Activated CD4-positive, alpha-beta T cell treated with anti-CD3 and anti-CD28 coated beads, Interleukin-2, amount 10 ng/mL, durations not matched to agents 7 days and 5 days (primary cell): ENCODE measurements at places on chromosomes 3 and 15. TPM values are rescaled to one million over a fixed set of nuclear protein-coding genes. Genes with fewer than 3 reads are reported as not detected.

STRIT1 gene
- not detected for total RNA-seq

FAM107A gene
- total RNA-seq: not detected

RAB6B gene
- not detected for total RNA-seq

MST1R gene
- total RNA-seq: 4.1 TPM

SLCO2A1 gene
- total RNA-seq: not detected

PLA2G4E gene
- total RNA-seq: not detected

- no peaks in the 10 kb centered on the region for H3K36me3 ChIP-seq
- H3K27ac ChIP-seq: no peak overlapping the region
- DNase-seq: no peak
- no peak overlapping the region for H3K4me3 ChIP-seq
- no peaks in the 10 kb centered on the region for H3K4me1 ChIP-seq
These were observed 181.7 kb upstream of the SNTN start for GRCh38 chr3:63470745-63471144.

DNA sequence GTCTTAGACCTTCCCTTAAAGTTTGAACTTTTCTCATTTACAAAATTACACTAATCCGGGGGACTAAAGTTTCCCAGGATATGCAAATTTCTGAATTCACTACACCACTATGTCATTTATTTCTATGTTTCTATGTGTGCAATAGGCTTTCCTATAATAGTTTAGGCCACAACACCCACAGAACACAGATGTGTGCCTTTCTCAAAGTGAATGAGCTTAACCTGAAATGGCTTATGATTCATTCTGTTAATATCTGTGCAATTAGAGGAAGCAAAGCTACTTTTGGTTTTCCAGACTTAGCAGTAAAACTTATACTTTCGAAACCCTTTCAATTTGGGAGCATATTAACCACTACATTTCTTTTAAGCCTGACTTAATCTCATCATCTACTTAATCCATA lies 748.1 kb downstream of the GBE1 start:
- DNase-seq: no peak
- H3K4me1 ChIP-seq: no peaks in the 10 kb centered on the region
- H3K27me3 ChIP-seq: no peaks in the 10 kb centered on the region
- H3K4me3 ChIP-seq: no peak overlapping the region
- H3K36me3 ChIP-seq: no peaks in the 10 kb centered on the region

GRCh38 chr3:190972840-190973270 lies 110.4 kb upstream of the GMNC start:
- no peak for DNase-seq
- H3K4me3 ChIP-seq: no peak overlapping the region
- H3K27me3 ChIP-seq: no peaks in the 10 kb centered on the region
- no peaks in the 10 kb centered on the region for H3K4me1 ChIP-seq

DNA sequence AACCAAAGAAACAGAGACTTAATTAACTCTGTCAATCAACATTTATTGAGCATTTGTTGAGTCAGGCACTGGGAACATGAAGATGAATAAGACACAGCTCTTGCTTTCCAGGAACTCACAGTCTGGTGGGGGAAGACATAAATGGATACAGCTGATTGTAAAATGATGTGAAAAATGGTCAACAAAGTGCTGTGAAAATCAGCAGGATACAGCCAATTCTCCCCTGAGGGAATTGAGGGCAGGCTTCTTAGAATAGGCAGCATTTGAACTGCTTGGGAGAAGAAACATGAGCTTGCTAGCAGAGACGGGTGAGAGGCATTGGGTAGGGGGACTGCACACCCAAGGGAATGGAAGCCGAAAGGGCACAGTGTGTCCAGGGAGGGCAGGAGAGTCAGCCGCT lies 41.1 kb downstream of the MFSD1 start:
- no peak for DNase-seq
- no peak overlapping the region for H3K4me3 ChIP-seq
- no peaks in the 10 kb centered on the region for H3K27me3 ChIP-seq
- no peaks in the 10 kb centered on the region for H3K36me3 ChIP-seq
- H3K4me1 ChIP-seq: peaks cover 18% of the 10 kb centered on the region

GRCh38 chr3:85627932-85628331 lies 669.1 kb downstream of the CADM2 start:
- no peak overlapping the region for H3K4me3 ChIP-seq
- no peak for DNase-seq
- no peaks in the 10 kb centered on the region for H3K4me1 ChIP-seq
- no peaks in the 10 kb centered on the region for H3K36me3 ChIP-seq

DNA sequence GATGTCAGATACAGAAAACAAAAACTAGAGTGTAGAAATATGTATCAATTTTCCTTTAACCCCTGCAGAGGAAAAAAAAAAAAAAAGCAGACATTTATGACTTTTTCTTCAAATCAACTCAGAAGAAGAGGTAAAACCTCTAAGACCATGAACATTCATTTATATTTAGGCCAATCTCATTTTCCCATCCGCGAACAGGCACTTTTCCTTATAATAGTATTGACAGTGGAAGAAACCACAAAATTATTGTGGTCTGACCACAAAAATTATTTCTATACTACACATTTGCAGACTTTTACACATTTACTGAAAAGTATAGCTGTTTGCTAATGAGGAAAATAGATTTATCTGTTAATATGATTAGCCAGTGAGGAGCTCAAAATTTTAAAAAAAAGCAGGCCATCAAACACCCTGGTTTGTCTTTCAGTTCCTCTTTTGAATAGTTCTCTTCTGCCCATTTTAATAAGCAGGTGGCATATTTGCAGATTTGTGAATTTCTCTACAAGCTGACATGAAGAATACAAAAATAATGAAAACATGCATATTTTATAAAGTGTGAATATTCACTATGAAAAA lies 5.7 kb downstream of the OSBPL11 start:
- H3K27me3 ChIP-seq: no peaks in the 10 kb centered on the region
- no peak for DNase-seq
- H3K4me1 ChIP-seq: peaks cover 41% of the 10 kb centered on the region
- no peak overlapping the region for H3K27ac ChIP-seq
- peaks cover 15% of the 10 kb centered on the region for H3K36me3 ChIP-seq
- no peak overlapping the region for H3K4me3 ChIP-seq
